ENCODE measurements at places on chromosomes 7 and 10. TPM values are rescaled to one million over a fixed set of nuclear protein-coding genes. Genes with fewer than 3 reads are reported as not detected.

DNA sequence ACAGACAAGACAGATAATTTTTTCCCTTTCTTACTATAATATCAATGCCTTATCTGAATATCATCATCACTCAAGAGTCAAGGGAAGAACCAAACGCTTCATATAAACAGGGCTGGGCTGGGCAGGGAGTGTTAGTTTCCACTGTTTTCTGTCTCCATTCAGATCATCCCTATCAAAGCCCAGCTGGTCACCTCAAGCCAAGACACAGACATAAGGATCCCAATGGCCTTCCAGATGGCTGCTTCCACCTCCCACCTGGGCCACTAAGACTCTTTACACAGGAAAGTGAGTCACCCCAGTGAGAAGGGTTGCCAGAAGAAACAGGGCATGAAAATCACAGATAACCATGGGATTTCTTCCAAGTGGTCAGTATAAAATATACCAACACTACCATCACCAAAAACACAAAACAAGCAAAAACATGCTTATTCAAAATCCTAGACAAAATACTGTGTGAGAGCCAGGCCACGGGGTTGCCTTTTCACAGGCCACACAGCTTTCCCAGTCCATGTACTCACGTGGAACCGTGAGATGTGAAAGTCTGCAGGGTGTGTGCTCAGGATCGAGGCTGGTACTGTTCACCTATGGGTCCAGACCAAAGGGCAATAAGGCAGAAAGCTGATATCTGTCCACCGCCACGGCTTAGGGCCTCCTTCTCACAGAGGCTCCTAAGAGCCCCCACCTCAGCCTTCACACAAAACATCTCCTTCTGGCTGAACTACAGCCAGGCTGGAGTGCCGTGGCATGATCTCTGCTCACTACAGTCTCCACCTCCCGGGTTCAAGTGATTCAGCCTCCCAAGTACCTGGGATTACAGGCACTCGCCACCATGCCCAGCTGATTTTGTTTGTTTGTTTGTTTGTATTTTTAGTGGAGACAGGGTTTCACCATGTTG, 5.7 kb downstream of the PRSS1 start:
- DNase-seq = no peak

DNA sequence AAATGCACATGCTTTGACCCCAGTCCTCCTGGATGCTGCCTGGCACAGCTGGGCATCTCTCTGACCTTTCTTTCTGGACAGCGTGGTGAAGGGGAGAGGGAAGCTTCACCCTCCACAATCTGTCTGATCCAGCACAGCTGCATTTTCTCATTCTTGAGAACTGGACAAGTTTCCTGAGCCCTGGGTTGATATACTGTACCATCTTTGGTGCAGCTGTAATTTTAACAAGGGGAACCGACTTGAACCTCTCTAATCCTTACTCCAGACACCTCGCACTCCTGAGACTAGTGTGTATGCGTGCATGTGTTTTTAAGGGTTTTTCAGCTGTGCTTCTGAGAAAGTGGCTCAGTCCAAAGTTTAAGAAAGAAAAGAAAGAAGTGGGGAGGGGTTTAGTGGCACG, 655.7 kb downstream of the INHBA start:
- DNase-seq = no peak

DNA sequence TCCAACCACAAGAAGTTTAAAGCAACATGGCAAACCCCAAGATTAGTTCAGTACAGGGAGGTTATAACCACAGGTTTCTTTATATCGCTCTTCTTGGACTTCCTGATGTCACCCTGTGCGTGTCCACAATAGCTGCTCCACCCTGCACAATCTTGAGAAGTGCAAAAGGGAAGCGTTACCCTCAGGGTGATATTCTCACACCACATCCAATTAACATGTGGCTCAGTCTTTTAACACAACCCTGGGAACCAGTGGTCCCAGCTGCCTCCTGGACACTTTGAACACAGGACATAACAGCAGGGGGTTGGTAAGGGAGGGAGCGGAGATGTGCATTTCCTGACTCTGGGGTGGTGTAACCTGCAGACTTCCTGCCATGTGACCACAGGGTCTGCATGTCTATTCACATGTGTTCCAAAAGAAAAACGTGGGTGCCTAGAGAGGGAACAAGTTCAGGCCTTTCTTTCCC, 64.6 kb downstream of the GSAP start:
- DNase-seq = no peak

- DNase-seq = no peak
Observed at GRCh38 chr7:146788008-146788407, 671.4 kb downstream of the CNTNAP2 start.

DNA sequence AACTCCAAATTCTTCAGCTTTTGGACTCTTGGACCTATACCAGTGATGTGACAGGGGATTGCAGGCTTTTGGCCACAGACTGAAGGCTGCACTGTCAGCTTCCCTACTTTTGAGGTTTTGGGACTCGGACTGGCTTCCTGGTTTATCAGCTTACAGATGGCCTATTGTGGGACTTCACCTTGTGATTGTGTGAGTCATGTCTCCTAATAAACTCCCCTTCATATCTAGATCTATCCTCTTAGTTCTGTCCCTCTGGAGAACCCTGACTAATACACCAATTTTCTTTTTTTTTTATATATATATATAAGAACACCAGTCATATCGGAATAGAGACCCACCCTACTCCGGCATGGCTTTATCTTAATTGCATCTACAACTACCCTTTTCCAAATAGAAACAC, 166.8 kb downstream of the ETV1 start:
- DNase-seq = peak; percentile 82

- no peak for DNase-seq
Observed at GRCh38 chr7:70132226-70132851, 534.1 kb downstream of the AUTS2 start.

DNA sequence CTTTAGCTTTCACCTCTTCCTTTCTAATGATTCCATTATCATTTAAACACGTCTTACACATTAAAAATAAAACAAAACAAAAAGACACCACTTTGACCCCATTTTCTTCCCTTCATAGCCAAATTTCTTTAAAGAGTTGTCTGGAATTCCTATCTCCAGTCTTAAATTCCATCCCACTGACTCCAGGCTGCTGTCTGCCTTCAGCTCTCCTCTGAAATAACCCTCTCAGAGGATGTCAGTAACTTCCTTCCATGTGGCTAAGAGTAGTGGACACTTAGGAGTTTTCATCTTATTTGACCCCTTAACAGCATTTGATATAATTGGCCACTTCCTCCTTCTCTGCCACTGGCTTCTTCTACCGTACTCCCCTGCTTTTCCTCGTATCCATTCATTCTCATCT, 69.6 kb upstream of the MKX start:
- no peak for DNase-seq

GRCh38 chr10:79274279-79275104, 72.8 kb upstream of the PPIF start:
- DNase-seq = no peak

DNA sequence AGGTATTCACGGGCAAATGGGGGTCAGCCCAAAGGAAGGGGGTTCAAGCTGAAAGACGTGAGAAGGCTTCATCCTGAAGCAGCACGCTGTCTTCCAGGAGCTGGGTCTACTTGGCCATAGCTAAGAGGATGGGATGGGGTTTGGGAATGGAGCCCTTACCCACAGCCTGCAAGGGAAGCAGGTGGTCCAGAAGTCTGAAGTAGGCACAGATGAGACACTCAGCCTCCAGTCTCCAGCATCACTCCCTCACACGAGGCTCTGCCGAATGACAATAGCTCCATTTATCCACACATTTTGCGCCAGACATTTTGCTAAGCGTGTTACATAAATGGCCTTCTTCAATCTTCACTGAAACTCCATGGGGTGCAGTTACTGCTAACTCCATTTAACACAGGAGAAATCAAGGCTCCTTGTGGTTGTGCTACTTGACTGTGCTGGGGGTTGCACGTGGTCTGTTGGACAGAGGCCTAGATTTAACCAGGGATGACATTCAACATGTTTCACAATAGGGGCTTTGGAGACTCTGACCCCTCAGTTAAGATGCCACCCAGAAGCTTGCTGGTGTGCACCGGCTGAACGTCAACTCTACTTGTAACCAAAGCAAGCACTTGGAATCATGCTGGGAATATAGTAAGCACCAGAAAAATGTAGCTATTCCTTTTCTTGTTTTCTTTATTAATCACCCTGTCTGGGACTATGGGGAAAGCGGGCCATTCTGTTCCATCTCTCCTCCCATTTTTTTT, 85.3 kb downstream of the FAM241B start:
- peak; percentile 29 for DNase-seq

- no peak for DNase-seq
Observed at GRCh38 chr10:1549591-1550290, 187.6 kb downstream of the ADARB2 start.

DNA sequence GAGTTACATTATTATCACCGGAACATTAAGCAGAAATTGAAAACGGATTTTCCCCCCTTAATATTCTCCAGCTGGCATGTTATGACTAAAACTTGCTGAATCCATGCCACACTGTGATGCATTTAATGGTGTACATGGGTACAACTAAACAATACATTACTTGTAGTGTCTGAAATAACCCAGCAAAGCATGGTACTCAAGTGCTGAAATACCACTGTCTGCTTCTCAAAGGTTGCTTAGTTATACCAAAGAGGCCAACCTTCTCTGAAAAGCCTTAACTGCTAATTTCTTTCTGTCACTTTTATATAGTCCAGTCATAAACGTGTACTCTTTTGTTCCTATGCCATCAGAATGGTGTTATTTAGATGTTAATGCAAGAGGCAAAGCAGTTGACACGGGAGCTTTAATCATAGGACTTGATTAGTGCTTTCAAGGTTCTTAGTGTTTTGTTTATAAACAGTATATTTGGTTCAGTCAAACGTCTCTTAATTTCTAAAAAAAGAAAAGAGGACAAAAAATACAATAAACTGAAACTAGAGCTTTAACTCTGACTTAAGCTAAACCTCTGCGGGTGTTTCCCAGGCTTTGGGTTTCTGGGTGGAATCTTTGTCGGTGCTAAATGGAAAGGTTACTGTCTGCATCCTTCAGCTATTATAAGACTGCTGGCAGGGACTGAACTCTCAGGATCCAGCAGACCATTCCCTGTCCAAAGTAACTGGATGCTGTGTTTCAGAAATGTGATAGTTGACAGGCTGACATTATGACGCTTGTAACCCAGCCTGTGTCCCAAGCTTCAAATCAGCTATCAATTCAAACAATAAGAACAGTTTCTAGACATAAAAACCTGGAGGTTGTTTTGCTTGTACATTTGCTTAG, 202.6 kb downstream of the PPP1R3A start:
- DNase-seq = peak; percentile 53

DNA sequence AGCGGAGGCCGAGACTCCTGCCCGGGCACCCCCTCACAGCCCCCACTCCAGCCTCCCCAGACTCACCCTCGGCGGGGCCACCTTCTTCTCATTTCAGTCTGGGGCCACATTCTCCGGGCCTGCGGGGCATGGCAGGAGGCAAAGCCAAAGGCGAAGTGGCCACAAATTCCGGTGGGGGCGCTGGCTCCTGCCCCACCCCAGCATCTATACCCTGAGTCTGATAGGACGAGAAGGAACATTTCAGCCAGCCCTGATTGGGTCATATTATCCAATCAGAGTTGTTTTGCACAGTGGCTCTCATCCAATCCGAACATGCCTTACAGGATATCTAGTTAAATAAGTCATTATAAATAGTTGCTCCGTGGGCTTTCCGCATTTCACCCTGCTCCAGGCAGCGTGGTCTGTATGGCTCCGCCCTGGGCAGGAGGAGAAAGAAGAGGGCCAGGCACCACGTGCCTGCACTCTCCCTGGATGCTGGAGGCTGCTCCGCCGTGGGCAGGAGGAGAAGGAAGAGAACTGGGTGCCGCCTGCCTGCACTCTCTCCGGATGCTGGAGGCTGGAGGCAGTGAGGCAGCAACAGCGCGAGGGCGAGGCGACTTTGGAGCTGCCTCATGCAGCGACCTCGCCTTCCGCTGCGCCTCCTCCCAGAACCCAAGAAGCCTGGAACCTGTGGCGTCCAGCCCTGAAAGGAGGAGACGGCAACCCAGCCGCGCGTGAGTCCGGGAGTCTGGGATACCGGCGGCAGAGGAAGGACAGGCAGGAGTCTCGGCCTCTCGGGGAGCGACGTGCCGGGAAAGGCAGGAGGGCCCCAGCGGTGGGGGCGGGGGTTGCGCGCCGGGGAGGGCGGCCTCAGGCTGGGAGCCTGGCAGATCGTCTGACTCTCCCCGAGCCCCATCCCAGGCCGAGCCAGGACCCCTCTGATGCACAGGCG, 162.9 kb downstream of the ZNF33B start:
- peak; percentile 86 for DNase-seq

GRCh38 chr7:72268796-72269195, 143.3 kb downstream of the CALN1 start:
- peak; percentile 56 for DNase-seq

GRCh38 chr7:30351724-30352123, 67.3 kb downstream of the ZNRF2 start:
- peak; percentile 52 for DNase-seq

DNA sequence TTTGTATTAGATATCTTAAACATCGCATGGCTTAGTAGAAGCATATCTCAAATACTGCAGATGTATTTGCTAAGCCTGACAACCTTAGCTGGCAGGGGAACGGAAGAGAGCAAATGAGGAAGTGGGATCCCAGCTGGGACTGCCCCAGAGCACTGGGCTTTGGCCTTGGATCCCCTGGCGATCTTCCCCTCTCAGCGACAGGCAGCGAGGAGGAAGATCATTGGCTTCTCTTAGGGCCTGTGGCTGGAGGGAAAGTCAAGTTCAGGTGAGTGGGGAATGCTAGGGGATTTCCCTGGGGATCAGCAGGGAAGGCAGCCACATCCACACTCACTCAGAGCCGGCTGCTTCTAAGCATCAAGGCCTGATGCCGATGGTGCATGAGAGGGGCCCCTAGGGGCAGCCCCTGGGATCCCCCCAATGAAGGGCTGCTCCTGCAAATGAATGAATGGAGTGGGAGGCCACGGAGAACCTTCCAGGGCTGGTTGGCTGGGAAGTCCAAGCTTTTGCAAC, 42.0 kb downstream of the LYZL2 start:
- no peak for DNase-seq

DNA sequence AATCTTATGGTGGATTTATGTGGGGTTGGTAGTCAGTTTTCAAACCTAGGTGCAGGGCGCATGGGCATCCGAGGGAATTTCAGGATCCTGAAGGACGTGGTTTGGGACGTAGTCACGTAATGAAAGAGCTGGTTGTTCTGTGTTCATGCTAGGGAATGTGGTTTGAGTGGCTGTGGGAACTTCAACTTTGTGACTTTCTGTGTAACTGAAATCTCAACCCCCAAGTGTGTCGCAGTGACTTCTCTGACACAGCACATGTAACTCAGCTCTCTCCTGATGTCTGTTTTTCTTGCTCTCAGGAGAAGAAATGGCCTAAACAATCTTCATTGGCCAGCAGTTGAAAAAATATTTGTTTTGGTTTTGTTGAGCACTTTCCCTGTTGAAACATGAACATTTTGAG, 199.0 kb downstream of the PTEN start:
- DNase-seq = peak; percentile 22

PNLIPRP2 gene
- total RNA-seq = 0.34 TPM

RPEL1 gene
- 0.05 TPM for total RNA-seq

PLCE1 gene
- total RNA-seq = 0.50 TPM

RBP4 gene
- not detected for total RNA-seq

PTPRN2 gene
- total RNA-seq = not detected

FANK1 gene
- total RNA-seq = 1.6 TPM

SH2D4B gene
- total RNA-seq = 0.11 TPM

SLC29A4 gene
- 8.8 TPM for total RNA-seq

ADCY1 gene
- 41.4 TPM for total RNA-seq
